ENCODE measurements at places on chromosomes 16 and 17.

DNA sequence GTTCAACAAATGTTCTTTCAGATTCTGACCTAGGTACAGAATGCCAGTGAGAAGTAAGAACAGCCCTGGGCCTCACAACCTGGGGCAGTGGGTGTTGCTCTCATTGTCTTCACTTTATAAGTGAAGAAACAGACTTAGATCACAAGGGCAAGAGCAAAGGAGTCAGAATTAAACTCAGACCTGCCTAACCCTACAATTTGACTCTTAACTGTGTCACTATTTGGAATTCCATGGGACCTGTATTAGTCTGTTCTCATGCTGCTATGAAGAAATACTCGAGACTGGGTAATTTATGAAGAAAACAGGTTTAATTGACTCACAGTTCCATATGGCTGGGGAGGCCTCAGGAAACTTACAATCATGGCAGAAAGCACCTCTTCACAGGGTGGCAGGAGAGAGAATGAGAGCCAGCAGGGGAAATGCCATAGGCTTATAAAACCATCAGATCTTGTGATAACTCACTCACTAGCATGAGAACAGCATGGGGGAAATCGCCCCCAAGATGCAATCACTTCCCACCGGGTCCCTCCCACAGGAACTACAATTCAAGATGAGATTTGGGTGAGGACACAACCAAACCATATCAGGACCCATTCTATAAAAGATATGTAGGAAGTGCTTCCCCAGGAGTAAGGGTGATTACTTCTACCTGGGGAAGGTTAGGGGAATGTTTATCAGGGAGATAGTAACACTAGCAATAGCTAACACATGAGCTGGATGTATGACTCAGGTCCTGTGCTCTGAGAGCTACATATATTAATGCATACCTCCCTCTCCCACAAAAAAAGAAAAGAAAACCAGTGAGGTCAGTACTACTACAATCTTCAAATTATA is 270.1 kb downstream of the SOX9 start:
- DNase-seq, result peak; percentile 81

- peak; percentile 72 for DNase-seq
Measured at GRCh38 chr17:48618256-48618896, 3.3 kb upstream of the HOXB8 start.

- DNase-seq, result peak; percentile 12
Measured at GRCh38 chr17:28405632-28406472, at the start of gene SLC46A1. SLC46A1 (minus strand) TSS chr17:28406212; CDS start chr17:28406114, 98 bp downstream.

DNA sequence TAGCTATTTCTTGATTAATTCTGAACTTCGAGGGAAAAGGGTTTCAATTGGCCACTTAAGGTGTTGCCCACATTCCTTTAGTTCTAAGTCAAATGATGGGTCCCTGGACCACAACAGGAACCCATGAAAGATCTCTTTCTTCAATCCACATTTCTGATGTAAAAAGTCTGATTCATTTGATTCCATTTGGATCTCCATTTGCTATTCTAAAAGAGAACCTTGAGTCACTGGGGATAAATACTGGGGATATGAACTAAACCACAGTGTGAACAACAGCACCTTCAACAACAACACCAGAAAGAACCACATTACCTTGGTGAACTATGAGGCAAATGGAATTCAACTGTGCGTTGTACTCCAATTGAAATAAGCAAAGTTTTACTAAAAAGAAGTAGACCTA is 108.9 kb upstream of the IRX5 start:
- DNase-seq, result no peak

DNA sequence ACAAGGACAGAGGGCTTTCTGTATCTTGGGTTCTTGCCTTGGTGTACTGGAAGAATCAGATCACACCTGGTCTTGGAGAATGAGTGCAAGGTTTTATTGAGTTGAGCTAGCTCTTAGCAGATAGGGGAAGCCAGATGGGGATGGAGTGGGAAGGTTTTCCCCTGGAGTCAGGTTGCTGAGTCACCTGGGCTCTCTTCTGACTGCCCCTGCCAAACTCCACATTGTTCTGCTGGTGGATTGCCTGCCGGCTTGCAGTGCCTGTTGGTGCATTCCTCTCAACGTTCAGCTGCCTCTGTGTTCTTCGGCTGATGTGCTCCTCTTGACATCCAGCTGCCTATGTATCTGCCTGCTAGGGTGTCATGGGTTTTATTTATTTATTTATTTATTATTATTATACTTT is 1431.1 kb downstream of the CDH8 start:
- no peak for DNase-seq

DNA sequence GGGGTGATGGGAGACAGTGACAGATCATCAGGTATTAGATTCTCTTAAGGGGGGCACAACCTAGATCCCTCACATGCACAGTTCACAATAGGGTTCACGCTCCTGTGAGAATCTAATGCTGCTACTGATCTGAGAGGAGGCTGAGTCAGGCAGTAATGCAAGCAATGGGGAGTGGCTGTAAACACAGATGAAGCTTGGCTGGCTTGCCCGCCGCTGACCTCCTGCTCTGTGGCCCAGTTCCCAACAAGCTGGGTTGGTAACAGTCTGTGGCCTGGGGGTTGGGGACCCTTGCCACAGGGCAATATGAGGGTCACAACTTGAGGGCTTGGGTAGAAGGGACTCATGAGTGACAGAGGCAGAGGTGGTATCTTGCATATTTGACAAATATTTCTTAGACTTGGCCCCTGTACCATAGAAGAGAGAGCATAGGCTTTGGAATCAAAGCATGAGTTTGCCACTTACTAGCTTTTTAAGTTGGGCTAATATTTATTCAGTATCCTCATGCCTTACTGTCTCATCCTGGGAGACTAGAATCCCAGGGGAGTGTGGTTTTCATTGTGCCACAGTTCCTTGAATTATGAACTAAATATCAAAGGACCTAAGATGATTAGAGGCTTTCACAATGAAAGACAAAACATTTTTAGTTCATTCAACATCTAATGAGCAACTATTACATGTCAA is 133.4 kb downstream of the SPACA3 start:
- no peak for DNase-seq

- peak; percentile 17 for DNase-seq
Measured at GRCh38 chr17:73657473-73658116, 13.3 kb upstream of the SDK2 start.

GRCh38 chr16:1548233-1548632 is 14.8 kb downstream of the TMEM204 start:
- DNase-seq, result peak; percentile 45

DNA sequence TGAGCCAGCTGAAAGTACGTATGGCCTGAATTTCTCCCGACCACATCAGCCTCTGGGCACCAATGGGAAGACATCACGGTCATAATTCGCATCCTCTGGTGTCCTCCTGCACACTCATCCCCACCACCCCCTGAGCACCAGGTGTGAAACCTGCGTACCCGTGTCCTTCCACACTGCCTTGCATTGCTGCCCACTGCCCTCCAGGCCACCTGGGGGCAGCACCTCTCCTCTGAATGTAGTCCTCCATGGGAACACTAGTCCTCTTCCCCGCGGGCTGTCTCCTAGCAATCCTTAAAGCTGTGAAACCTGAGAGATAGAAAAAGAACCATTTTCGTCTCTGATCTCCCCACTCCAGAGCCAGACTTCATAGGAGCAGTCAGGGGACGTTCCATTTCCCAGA is 125.5 kb downstream of the ZNF18 start:
- DNase-seq, result no peak

- DNase-seq, result peak; percentile 45
Measured at GRCh38 chr16:31455601-31456314, 3.5 kb upstream of the ARMC5 start.

DNA sequence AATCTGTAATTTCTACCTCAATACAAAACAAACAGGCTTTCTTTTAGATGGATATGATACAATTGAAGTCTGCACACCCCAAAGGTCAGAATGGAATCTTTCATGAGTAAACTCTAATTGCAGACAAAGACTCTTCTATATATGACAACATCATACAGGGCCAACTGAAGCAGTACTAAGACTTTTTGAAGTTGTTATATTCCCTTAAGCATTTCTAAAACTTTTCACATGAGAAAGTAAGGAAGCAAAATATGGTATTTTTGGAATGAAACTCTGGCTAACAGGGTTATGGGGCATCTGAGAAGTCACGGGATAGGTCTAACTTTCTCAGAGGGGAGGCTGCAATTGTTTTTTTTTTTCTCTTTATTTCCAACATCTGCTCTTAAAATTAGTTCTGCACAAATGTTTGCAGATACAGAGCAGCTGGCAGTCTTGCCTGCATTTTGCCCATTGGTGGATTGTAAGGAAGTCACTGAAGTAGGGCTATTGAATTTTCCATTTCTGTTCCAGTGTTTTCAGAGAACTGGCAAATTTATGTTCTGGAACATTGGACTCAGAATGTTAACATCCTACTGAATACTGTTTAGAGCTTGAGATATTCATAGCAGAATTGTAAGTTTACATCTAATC is 59.1 kb downstream of the SSH2 start:
- DNase-seq, result no peak

DNA sequence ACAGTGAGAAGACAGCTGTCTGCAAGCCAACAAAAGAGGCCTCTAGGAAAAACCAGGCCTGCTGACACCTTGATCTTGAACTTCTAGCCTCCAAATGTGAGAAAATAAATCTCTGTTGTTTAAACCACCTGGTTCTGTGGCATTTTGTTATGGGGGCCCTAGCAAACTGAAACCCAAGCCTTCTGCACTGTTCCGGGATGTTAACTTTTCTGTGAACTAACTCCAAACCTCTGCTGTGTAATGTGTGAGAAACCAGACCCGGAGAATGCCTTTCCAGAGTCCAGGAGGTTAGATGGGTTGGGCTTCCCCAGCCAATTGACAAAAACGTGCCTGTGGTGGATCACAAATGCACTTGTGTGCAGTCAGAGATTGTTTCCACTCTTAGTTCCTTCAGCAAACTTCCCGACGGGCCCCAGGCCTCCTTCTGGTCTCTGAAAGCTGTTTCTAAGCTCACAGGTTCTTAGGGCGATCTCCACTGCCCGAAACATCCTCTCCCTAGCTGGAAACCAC is 13.6 kb upstream of the GGA2 start:
- DNase-seq, result no peak

DNA sequence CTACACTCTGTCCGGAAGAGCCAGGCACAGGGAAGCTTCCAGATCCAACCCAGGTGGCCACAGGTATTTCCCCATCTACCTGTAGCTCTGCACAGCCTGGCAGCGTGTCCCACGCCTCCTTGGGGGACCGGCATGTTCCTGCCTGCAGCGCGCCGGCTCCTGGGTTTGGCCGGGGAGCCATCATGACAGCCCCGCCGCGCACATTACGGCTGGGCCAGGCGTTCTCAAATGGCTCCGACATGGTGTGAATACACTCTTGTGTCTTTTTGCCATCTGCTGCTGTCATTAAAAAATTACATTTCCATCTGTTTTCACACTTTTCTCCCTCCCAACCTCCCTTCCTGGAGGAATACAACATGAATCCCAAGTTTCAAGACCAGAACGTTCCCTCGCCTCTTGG is 8.0 kb upstream of the GINS2 start:
- no peak for DNase-seq

- DNase-seq, result no peak
Measured at GRCh38 chr16:11475896-11476630, 110.7 kb downstream of the LITAF start.

DNA sequence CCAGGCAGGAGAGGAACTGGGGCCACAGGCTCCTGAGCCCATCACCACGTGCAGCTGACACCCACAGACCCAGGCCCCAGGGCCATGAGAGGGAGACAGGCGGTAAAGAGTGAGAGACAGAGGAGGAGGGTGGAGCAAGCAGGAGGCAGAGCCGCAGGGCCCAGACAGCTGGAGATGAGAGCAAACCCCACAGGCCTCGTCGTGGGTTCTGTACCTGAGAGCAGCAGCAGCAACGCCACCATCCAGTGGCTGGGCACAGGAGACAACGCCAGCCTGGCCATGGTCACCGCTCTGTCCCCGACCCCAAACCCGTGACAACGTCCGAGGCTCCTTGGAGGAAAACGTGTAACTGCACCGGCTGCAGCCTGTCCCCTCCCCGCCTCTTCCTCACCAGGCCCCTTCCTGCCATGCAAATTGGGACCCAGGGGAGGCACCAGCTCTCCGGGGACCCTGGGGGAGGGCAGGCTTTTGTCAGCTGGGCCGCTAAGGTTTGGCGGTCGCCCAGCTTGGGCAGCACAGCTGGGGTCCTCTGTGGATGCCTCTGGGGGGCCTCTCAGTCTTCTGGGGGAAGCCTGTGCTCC is at the start of gene CD79B:
Gene CD79B (minus strand): TSS at position 351 of the 581 bp plus-strand sequence. CDS start 70 bp downstream, at position 281.
- no peak for DNase-seq

GRCh38 chr16:47979164-47979520 is 176.7 kb downstream of the ABCC12 start:
- no peak for DNase-seq

- DNase-seq, result peak; percentile 79
Measured at GRCh38 chr16:29992344-29992967, 3.0 kb downstream of the HIRIP3 start.

DNA sequence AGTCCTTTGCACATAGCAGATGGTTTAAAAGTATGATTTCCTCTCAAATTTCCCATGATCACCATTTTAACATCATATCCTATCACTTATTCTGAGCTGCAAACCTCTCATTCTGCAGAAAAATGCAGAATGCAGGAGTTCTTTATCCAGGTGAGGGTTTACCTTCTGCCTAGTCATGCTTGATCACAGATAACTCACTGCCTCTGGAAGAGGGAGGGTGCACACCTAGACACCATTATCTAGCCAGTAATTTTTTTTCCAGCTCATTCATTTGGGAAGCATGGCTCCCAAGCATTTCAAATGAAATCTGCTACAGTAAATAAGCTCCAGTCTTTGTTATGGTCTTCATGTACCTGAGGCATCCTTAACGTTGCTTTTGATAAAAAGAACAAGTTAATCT is 38.0 kb downstream of the RFFL start:
- no peak for DNase-seq

- DNase-seq, result no peak
Measured at GRCh38 chr16:58062821-58063220, 37.3 kb downstream of the MMP15 start.

DNA sequence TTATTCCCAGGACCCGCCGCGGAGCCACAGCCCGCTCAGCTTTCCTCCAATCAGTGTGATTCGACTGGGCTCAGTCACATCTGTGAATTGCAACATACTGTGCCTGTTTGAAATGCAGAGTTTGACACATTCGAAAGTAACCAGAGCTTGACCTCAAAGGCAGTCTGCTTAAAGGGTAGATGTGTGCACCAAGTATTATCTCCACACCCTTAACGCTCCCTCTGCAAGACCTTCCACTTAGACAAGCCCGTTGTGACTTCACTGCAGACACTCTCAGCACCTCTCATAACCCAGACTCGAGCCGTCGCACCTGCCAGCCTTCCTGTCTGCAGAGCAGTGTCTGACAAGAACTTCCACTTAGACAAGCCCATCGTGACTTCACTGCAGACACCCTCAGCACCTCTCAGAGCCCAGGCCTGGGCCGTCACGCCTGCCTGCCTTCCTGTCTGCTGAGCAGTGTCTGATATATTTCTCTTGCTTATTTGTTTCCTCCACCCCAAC is 3.7 kb downstream of the KLHDC4 start:
- DNase-seq, result no peak

GRCh38 chr17:72613806-72614292 is 478.6 kb downstream of the SLC39A11 start:
- DNase-seq, result peak; percentile 49

DNA sequence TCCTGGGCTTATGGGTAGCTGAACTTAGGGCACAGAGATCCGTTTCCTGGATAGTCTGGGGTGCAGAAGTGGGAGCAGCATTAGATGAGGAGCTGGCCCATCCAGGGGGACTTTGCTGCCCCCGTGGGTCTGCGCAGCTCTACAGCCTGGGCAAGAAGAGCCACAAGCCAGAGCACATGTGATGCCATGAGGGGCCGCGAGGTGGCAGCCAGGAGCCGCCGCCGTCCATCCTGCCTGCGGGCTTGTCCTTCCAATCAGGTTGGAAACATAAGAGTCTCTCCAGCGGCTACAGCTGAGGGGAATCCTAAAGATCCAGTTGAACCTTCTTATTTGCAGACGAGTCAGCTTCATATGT is 21.9 kb downstream of the C1QTNF1 start:
- peak; percentile 67 for DNase-seq
